ENCODE measurements at places on chromosomes 6 and 20.

DNA sequence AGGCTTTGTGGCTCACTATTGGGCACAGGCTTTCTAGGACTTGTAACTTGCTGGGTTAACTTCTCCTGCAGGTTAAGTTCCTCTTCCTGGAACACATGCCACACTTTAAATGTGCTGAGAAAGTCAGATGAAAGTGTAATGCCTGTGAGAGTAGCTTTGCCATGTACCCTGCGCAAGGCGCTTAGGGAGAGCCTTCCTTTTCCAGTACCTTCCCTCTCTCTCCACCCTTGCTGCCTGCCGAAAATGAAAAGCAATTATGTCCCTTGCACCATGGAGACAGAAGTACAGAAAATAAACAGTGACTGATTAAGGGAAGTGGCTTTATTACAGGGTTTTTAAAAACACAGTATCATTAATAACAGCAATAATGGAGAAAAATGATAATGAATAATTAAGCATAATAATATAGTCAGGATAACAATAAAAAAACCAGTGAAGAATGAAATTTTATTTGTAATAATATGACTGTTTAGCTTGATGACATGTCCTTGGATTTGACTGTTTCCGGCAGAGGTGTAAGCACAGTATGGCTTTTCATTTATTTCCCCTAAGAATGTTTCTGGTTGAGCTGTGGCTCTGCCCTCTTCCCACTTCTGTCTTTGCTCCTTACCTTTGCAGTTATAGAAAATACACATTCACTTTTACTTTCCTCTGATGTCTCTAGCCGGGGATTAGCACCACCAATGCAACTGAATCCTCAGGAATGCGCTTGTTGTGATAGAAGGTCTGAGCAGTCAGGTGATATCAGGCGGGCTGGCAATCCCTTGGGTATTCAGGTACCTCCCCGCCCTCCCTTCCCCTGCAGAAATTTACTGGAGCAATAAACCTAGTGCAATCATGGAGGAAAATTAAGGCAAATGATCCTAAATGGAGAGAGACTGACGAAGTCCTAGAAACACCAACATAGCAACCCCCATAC, 472.3 kb upstream of the CITED2 start:
- no peak for DNase-seq

GRCh38 chr6:128174724-128175123, 273.9 kb upstream of the THEMIS start:
- no peak for DNase-seq

DNA sequence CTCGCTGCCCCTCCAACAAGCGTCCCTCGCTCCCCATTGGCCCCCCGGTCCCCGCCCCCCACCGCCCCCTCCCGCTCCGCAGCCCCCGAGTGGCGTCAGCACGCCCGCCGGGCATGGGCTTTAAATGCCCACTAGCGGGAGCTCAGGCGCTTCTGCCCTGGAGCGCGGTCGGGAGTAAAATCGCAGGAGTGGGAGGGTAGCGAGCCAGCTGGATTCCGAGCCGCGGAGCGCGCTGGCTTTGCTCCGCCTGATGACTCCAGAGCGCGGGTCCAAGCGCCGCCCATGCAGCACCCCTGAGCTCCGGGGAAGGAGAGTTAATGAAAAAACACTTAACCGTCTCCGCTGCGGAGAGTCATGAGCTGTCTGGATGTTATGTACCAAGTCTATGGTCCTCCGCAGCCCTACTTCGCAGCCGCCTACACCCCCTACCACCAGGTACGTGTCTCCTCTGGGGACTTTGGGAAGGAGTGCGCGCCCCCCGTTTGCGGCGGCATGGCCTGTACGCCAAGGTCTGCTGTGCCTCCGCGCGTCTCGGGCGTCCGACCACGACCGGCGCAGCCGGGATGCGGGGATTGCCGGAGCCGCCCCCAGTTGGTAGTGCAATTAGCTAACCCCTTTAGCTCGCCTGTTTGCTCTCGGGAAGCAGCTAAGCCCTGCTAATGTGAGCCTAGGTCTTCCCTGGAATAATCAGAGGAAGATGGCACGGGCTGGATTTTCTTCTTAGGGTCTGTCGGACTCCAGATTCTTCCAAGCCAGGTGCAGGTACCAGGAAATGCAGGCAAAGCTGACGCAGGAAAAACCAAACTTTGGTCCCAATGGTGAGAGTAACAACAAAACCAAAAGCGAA, at the start of gene VGLL2:
Gene VGLL2 (plus strand): TSS at position 149 of the 847 bp plus-strand sequence. CDS start 206 bp downstream, at position 355.
- no peak for DNase-seq

- no peak for DNase-seq
Observed at GRCh38 chr6:45009576-45009975, 318.6 kb upstream of the RUNX2 start.

GRCh38 chr6:168584671-168585070, 143.7 kb downstream of the SMOC2 start:
- DNase-seq, result no peak

DNA sequence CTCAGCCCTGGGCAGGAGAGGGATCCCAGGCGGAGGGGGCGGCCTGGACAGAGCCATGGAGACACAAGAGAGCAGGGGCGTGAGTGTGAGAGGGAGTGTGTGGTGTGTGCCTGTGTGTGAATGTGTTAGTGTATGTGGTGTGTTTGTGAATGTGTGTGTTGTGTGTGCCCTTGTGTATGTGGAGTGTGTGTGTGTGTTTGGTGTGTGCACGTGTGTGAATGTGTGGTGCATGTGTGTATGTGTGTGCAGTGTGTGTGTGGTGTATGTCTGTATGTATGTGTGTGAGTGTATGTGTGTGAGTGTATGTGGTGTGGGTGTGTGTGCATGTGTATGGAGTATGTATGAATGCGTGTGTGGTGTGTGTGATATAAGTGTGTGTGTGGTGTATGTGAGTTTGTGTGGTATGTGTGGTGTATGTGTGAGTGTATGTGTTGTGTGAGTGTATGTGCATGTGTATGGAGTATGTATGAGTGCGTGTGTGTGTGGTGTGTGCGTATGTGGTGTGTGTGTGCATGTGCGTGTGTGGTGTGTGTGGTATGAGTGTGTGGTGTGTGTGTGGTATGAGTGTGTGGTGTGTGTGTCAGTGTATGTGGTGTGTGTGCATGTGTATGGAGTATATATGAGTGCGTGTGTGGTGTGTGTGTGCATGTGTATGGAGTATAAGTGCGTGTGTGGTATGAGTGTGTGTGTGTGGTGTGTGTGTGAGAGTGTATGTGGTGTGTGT, 175.2 kb upstream of the AFDN start:
- DNase-seq, result no peak

DNA sequence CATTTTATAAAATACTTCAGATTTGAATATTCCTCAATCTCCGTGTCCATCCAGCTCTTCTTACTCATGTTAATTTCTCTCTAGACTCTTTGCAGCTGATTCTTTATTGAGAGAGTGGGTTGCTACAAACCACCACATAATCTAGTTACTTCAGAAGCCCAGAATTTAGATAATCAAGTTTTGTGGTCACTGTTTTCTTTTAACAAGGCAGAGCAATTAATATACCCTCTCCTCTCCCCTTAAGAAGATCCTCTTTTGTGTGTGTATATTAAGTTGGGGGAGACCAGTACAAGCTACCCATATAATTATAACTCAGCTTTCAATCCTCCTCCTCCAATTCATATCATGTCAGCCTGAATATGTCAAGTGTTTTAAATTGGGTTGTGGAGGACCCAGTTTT, 95.1 kb downstream of the IRAK1BP1 start:
- no peak for DNase-seq

DNA sequence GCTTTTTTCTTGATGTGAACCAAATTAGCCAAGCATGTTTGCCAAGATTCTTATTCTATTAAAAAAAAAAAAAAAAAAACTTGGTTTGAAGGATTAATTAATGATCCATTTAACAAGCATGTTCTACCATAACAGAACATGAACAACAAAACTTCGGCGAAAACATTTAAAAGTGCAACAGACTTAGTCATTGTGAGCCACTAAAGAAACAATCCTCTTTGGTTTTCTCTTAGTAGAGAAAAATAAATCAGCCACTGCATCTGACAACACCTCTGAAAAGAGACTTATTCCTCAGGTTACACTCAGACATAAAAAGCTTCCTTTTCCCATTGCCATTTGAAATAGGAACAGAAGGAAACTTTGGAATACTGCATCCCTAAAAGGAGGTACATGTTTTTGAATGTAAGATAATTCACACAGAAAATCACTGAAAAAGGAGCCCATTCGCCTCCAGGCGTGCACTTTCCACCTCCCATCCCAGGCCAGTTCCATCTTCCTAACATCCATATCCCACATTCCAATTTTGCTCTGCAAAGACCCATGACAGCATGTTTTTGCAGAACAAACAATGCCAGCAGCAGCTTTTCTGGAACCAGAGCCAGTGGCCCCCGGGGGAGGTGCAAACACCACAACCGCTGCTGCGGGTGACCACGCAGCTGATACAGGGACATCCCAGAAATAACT, 79.5 kb downstream of the ZMYND8 start:
- no peak for DNase-seq

Data from hypothalamus (tissue), 51 donors.